ENCODE measurements at places on chromosomes 16 and 17.
A peak's percentile ranks its signal among the peaks of the same experiment; 100 is the strongest.

DNA sequence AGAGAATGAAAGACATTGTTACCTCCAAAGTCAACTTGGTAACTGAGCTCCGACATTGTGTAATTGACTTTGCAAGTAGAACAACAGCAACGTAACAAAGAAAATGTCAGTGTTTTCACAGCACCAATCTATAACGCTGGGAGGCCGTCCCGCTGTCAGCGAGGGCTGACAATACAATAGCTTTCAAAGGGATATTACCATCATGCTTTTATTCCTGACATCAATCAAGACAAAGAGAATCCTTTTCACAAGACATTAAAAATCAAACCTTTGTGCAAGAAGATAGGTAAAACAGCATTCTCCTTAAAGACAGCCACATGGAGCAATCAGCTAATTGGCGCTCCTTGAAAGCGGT, 6.2 kb downstream of the ZNF423 start:
- DNase-seq: no peak

DNA sequence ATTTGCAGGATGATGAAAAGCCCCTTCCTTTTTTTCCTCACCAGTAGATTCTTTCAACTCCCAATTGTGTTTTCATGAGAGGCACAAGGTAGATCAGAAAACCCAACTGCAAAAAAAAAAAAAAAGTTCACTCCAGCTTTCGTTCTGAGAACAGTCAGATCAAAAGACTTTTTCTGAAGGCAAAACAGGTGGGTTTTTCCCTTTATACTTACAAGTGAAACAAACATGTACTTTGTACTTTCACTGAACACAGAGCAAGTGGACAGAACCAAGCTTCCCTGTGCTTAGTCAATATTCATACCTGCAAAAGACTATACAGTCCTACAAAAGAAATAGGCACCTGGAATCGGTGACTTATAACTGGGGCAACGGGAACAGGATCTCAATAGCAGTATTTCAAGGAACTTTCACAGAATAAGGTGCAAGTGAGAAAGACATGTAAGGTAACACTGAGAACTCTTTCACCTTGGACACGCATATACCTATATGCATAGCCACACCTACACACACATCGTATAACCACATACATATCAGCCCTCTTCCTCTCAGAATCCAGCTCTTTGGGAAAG, 54.1 kb downstream of the TOX3 start:
- no peak for DNase-seq

DNA sequence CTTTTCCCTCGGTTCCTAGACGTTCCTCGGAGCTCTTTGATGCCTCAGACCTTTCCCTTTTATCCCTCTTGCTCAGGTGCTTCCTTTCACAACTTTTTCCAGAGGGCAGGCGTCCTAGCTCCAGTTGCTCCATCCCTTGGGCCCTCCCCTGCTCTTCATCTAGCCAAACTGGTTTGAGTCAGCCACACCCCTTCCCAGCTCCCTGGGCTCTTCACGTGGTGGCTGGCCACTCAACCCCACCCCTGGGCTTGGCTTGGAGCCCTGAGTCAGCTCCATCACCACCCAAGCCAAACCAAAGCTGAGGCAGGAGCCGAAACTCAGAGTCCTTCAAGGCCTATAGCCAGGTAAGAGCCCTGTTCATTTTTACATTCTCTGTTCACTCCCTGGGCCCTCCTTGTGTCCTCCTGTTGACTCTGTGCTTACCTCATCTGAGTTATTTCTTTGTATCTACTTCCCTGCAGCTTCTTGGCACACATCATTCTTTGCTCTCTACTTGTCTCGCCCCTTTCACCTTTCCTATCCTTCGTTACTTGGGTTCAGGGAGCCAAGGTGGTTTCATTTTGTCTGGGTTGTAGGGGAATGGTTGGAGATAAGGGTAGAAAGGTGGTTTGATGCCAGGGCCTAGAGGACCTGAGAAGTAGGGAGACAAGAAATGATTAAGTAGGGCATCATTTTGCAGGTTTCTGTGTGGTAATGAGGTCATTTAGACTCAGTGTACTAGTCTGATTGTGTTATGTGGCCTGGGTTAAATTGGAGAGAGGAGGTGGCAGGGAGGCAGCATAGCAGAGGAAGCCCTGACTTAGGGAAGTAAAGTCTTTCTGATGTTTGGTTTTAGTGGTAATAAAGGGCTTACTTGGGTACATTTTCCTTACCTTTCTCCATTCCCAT, 7.6 kb upstream of the PHKG2 start:
- DNase-seq: no peak

DNA sequence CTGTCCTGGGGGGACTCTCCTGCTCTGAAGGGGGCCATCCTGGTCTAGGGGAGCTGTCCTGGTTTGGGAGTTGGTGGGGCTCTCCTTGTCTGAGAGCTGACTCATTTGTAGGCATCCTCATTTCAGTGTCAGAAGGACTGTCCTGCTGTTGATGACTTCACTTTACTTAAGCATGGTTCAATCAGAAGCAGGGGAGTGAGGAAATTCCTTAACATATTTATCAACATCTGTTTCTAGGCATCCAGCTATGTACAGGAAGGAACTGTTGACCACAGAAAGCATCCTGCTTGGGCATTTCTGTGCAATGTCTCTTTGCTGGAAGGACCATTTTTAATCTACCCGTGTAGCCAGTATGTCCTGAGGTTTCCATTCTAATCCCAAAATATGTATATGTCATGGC, 502.7 kb upstream of the HSBP1 start:
- DNase-seq: no peak

GRCh38 chr16:85002099-85002541, 9.2 kb downstream of the ZDHHC7 start:
- DNase-seq: no peak

DNA sequence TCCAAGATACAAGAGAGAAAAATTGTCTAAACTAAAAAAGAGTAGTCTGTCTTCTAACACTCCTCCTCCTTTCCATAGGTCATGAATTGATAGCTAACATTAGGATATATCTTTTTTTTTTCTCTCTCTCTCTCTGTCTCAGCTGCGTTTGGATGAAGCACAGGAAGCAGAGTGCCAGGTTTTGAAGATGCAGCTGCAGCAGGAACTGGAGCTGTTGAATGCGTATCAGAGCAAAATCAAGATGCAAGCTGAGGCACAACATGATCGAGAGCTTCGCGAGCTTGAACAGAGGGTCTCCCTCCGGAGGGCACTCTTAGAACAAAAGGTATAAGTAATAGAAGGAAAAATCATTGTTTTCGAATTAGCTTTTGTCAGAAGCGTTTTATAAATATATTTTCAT, 32.9 kb downstream of the ABHD15 start:
- DNase-seq: no peak

GRCh38 chr16:56931271-56931891, 561 bp upstream of the HERPUD1 start:
- DNase-seq: no peak

GRCh38 chr17:81918832-81919545, 1.0 kb upstream of the SIRT7 start:
- no peak for DNase-seq

GRCh38 chr16:30678586-30678970, 20.3 kb downstream of the FBRS start:
- no peak for DNase-seq

DNA sequence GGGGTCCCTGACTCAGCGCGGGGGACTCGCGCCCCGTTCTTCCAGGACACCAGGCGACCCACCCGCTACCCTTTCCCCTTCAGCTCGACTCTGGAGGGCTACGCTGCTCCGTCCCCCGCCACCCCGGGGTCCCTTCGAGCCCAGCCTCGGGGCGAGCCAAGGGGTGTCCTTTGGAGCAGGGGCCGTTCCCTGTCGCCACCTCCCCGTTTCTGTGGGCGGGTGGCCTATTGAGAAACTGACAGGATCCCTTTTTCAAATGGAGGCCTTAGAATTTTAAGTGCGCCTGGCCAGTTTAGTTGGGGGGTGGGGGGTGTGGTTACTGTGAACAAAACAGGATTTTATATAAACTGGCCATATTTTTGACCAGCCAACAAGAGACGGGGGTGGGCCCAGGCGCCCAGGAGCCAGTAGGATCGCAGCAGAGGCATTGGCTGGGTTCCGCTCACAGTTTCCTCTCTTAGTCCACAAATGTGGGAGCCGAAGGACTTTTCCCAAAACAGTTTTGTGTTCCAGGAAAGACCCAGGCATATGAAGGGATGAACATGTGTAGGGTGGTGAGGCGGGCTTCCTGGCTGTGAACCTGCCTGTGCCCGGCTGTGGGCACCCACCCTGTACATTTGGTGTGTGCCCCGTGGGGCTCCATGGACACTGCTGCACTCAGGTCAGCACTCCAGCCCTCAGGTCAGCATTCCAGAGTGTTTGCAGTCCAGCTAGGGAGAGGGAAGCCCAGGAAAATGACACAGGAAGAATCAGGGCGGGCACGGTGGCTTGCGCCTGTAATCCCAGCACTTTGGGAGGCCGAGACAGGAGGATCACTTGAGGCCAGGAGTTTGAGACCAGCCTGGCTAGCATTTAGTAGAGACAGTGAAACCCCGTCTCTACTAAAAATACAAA, 722 bp upstream of the TIMP2 start:
- no peak for DNase-seq

DNA sequence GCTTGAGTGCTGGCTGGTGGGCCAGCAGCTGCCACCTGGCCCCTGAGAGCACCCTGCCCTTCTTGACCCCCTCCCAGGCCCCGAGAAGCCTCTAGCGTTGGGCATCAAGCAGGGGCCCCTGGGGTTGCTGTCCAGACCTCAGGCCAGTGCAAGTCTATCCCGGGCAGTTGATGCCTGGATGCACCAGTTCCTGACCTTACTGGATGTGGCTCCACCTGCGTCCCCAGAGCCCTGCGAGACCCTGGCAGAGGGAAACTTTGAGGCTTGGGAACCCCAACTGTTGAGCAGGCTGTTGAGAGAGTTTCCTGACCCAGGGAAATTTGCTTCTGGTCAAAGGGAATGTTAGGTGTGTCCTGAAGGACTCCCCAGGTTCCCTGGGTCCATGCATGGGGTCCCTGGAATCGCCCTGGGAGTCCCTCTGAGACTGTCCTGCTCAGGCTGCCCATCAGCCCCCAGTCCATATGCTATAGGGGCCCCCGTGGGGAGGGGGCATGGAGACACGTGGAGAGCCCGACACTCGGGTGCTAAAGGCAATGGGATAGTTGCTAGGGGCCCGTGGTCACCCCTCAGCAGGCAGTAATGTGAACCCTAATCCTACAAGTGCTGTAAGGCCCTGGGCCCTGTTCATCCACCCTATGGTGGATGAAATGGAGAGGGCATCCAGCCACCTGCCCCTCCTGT, 46.4 kb downstream of the RAB11FIP4 start:
- DNase-seq: no peak

DNA sequence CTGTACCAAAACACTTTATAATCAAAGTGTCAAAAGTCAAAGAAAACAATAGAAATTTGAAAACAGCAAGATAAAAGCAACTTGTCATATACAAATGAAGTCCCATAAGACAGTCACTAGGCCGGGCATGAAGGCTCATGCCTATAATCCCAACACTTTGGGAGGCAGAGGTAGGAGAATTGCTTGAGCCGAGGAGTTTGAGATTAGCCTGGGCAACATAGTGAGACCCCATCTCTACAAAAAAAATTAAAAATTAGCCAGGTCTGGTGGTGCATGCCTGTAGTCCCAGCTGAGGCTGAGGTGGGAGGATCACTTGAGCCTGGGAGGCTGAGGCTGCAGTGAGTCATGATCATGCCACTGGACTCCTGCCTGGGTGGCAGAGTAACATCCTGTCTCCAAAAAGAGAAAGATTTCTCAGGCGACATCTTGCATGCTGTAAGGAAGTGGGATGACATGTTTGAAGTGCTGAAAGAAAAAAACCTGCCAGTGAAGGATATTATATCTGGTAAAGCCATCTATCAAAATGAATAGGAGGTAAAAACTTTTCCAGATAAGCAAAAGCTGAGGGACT, 98.7 kb upstream of the NACA2 start:
- no peak for DNase-seq

DNA sequence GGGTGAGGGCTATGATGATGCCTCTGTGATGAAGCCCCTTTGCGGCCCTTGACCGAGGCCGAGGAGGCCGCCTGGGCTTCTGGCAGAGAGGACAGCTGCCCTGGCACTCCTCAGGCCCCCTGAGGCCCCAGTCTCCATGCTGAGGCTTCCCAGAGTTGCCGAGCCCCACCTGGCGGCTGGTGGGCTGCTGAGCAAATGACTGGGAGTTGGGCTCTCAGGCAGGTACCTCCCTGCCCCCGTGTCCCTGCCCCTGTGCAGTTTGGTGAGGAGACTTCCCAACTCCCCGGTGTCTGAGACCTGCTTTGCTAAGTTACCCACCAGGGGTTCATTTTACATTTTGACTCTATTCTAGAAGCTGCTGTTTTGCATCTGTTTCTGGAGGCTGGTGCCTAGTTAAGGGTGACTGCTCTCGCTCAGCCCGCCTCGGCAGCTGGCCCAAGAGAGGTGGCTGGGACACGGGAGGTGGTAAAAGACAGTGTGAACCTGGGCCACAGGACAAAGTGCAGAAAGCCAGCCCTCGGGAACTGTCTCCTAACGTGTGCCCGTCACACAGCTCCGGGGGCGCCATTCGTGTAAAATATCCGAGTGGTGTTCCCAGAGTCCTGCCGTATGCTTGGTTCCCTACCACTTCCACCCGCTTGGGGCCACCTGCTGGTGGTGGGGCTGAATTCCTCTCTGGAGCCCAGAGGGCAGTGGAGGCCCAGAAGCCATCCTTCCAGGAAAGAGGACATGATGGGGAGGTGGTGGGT, 134.5 kb downstream of the RAB11FIP4 start:
- DNase-seq: no peak

- no peak for DNase-seq
Observed at GRCh38 chr16:69823831-69824563, 61.9 kb downstream of the WWP2 start.

- no peak for DNase-seq
Observed at GRCh38 chr17:50288306-50288705, 14.0 kb downstream of the TMEM92 start.

DNA sequence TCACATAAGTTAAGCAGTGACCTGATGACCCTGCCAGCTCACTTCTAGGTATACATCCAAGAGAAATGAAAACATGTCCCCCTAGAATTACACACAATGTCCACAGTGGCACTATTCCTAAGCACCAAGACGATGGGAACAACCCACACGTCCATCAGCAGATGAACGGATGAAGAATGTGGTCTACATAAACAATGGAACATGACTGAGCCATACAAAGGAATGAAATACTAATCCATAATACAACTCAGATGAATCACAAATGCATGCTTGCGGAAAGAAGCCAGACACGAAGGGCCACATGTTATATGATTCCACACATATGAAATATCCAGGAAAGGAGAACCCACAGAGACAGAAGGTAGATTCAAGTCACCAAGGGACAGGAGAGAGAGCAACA, 17.4 kb downstream of the USP22 start:
- DNase-seq: no peak

GRCh38 chr16:69754143-69754468, 620 bp downstream of the NOB1 start:
- no peak for DNase-seq

- DNase-seq: no peak
Observed at GRCh38 chr17:15233022-15233805, 31.9 kb downstream of the PMP22 start.

- DNase-seq: peak; percentile 78
Observed at GRCh38 chr17:58692239-58693055, at the start of gene RAD51C. TSS of gene RAD51C (plus strand) at chr17:58692602. CDS start at chr17:58692644, 42 bp downstream.

DNA sequence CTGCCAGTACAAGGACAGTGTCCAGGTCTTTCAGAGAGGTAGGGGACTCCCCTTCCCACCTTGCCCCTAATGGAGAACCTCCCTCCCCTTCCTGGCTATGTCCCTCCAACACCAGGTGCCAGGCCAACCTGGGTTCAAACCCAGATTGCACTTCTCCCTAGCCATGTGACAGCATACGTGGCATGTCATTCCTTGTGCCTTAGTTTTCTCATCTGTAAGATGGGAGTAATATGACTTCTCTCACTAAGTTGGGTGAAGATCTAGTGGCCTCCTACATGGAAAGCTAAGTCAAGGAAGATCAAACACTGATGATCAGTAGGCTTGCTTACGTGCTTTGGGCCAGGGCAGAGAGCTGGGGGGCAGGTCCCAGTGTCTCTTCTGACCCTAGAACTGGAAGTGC, 8.8 kb downstream of the FCSK start:
- no peak for DNase-seq

All from effector memory CD8-positive, alpha-beta T cell (primary cell).